ENCODE measurements at places on chromosomes 5 and 9. TPM values are rescaled to one million over a fixed set of nuclear protein-coding genes. Genes with fewer than 3 reads are reported as not detected.
A peak's percentile ranks its signal among the peaks of the same experiment; 100 is the strongest.

The PITX1 gene
- total RNA-seq, result not detected

The CDC25C gene
- total RNA-seq, result 4.3 TPM

The TMOD1 gene
- 1.2 TPM for total RNA-seq

DNA sequence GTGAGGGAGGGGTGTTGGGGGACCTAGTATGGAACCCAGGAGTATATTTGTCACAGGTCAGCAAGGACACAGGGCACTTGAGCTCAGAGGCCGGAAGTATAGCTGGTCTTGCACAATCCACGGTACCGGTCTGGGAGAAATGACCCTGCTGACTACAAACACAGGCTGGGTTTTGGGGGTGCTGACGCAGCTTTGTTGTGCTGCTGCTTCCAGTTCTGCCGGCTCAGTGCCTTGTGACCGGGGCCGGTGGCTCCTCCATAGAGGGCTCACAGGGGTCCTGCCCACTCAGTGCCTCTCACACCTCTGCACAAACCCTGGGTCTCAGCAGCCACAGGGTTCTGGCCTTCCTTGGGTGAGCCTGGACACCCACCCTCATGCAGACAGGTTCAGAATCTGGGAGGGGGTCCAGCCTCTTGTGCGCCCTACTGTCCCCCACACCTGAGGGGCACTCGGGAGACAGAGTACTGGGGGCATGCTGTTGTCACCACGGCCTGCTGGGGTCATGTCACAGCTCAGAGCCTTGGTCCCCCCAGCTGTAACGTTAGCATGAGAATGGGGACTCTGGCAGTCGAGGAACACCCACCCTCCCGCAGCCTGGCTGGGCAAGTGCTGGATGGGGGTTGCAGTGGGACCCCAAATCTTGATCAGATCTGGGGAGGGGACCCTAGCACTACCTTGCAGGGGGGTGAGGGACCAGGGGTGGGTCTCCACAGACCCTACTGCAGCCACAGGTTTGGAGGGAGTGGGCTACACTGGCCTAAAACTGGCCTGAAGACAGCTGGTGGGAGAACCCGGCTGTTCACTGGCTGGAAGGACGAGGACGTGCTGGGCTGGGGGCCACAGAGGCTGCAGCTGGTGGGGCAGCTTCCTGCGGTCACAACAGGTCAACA is 17.7 kb downstream of the NINJ1 start:
- no peak overlapping the region for H3K4me3 ChIP-seq
- peaks cover 22% of the 10 kb centered on the region for H3K4me1 ChIP-seq
- no peak overlapping the region for H3K27ac ChIP-seq
- no peaks in the 10 kb centered on the region for H3K27me3 ChIP-seq
- no peaks in the 10 kb centered on the region for H3K36me3 ChIP-seq

GRCh38 chr5:88884608-88884877 is 1.6 kb upstream of the MEF2C start:
- no peaks in the 10 kb centered on the region for H3K4me1 ChIP-seq
- H3K4me3 ChIP-seq, result no peak overlapping the region
- H3K36me3 ChIP-seq, result no peaks in the 10 kb centered on the region
- peak overlapping the region; percentile 57 for H3K27ac ChIP-seq

- peaks cover 10% of the 10 kb centered on the region for H3K36me3 ChIP-seq
- no peaks in the 10 kb centered on the region for H3K27me3 ChIP-seq
- H3K4me1 ChIP-seq, result peaks cover 51% of the 10 kb centered on the region
- no peak overlapping the region for H3K4me3 ChIP-seq
- H3K27ac ChIP-seq, result no peak overlapping the region
Observed at GRCh38 chr5:62326302-62326701, 20.3 kb downstream of the KIF2A start.

DNA sequence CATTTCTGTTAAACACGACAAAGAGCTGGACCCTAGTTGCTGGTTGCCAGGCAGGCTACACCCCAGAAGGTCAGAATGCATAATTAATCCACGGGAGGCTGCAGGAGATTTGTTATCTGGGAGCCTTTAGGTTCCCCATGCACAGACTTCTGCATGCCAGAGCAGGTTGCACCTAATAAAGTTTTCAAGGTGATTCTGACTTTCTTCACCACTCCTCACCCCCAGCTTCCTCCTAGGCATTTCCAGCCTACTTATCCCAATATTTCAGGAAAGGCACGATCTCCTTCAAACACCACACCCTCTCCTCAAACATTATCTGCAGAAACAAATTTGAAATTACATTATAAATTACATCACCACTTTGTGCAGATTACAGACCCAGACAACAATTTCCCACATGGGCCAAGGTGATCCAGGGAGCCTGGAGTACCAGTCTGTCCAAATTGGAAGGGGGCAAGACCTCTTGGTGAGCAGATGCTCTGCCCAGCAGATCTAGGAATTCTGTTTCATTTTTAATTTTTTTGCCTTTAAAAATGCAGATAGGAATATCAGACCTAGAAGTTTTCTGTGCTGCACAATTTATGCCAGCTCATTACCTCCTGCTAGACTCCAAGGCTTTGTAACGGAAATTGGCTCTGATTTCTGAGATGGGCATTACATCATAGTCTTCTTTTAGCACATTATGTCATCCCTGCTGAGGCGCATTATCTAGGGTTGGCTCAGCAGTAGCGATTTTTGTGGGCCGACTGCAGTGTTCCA is 363.4 kb upstream of the SLC30A5 start:
- no peaks in the 10 kb centered on the region for H3K27me3 ChIP-seq
- no peaks in the 10 kb centered on the region for H3K36me3 ChIP-seq
- no peak for DNase-seq
- no peak overlapping the region for H3K27ac ChIP-seq
- peaks cover 4% of the 10 kb centered on the region for H3K4me1 ChIP-seq

GRCh38 chr9:129626625-129627284 is 792 bp downstream of the NTMT1 start:
- H3K4me1 ChIP-seq, result peaks cover 54% of the 10 kb centered on the region
- no peaks in the 10 kb centered on the region for H3K36me3 ChIP-seq
- H3K27me3 ChIP-seq, result peaks cover 2% of the 10 kb centered on the region
- peak overlapping the region; percentile 97 for H3K27ac ChIP-seq

DNA sequence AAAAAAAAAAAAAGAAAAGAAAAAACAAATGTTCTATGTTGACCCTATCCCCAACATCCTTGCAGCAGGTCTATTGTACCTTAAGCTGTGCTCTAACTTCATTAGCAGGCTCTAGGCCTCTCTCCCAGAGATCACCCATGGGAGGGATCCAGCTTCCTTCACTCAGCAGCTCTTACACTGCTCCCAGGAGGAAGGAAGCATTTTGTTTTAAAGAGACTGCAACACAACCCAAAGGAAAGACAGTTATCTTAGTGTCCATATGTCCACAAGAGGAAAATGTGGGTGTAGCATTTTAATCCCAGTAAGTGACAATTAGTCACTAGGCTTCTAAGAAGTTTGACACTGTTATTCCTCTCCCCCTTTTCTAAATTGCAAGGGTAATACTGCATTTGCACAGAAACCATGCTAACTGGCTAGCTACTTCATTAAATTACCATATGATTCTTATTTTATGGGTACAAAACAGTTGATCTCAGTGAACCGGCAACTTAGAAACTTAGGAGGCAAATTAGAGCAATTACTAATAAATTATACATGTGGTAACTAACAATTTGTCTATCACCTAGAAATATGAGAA is 58.8 kb downstream of the MARCHF3 start:
- no peak overlapping the region for H3K4me3 ChIP-seq
- H3K36me3 ChIP-seq, result no peaks in the 10 kb centered on the region
- no peaks in the 10 kb centered on the region for H3K27me3 ChIP-seq
- DNase-seq, result no peak
- peaks cover 23% of the 10 kb centered on the region for H3K4me1 ChIP-seq

GRCh38 chr5:172342918-172343317 is 59.4 kb upstream of the UBTD2 start:
- no peaks in the 10 kb centered on the region for H3K4me1 ChIP-seq
- DNase-seq, result no peak
- H3K4me3 ChIP-seq, result no peak overlapping the region
- no peaks in the 10 kb centered on the region for H3K27me3 ChIP-seq
- H3K27ac ChIP-seq, result no peak overlapping the region
- H3K36me3 ChIP-seq, result no peaks in the 10 kb centered on the region

DNA sequence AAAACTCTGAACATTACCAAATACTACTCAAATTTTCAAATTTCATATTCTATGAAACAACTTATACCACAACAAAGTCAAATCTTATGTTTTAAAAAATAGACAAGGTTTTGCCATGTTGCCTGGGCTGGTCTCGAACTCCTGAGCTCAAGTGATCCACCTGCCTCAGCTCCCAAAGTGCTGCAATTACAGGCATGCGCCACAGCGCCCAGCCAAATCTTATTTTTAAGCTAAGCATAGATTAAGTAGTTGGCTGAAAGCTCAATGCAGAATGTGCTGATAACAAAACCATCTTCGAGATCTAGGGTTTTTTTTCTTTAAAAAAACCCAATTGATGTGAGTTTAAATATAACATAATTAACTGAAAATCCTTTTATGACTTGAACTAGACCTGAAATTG is 6.4 kb downstream of the LMBRD2 start:
- H3K27ac ChIP-seq, result no peak overlapping the region
- no peaks in the 10 kb centered on the region for H3K27me3 ChIP-seq
- no peak overlapping the region for H3K4me3 ChIP-seq
- peaks cover 5% of the 10 kb centered on the region for H3K4me1 ChIP-seq

DNA sequence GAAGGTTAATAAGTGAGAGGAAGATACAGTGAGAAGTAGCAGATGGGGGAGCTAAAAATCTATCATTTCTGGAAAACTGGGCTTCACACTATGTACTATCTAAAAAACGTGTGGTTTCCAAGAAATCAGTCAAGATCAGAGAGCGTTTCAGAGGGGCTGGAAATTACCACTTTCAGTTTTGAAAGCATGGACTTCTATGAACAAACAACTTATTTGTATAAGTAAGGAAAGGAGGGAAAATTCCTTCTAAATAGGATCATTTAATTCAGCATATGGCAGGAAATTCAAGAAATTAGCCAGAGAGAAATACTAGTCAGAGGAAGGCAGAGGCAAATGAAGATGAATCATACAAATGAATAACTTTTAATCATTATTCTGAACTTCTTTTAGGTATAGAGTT is 11.3 kb downstream of the TNC start:
- H3K27me3 ChIP-seq, result no peaks in the 10 kb centered on the region
- H3K36me3 ChIP-seq, result no peaks in the 10 kb centered on the region
- no peak for DNase-seq
- H3K27ac ChIP-seq, result no peak overlapping the region

DNA sequence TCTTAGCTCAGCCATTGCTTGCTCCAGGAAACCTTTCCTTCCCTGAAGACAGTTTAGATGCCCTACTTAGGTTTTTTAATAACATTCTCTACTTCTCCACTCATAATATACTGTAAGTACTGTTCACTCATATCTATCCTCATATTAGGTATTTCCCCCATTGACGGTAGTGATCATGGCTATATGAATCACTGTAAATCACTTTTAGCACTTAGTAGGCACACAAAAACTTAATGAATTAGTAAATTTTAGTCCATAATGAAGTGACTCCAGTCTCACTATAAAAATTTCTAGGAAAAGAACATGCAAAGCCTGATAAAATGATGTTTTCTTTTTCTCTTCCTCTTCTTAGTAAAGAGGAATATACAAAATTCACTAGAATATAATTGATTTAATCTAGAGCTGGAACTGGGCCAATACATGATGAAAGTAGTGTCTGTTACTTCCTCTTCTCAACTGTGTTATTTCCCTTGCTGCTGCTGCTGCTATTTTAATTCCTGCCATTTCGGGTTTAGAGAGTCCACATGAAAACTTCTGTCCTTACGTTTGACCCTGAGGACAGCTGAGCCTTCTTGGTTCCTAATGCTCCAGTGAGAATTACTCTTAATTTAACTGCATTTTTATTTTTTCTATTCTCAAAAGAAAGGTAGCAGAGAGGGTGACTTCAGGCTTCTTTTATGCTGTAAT is 73.5 kb downstream of the LNPEP start:
- no peak overlapping the region for H3K4me3 ChIP-seq
- no peak for DNase-seq
- H3K27me3 ChIP-seq, result no peaks in the 10 kb centered on the region
- no peak overlapping the region for H3K27ac ChIP-seq
- H3K4me1 ChIP-seq, result peaks cover 23% of the 10 kb centered on the region

GRCh38 chr9:21294364-21294774 is 10.7 kb downstream of the IFNA5 start:
- H3K27me3 ChIP-seq, result no peaks in the 10 kb centered on the region
- H3K4me3 ChIP-seq, result no peak overlapping the region
- no peak for DNase-seq
- H3K4me1 ChIP-seq, result no peaks in the 10 kb centered on the region
- H3K27ac ChIP-seq, result no peak overlapping the region

DNA sequence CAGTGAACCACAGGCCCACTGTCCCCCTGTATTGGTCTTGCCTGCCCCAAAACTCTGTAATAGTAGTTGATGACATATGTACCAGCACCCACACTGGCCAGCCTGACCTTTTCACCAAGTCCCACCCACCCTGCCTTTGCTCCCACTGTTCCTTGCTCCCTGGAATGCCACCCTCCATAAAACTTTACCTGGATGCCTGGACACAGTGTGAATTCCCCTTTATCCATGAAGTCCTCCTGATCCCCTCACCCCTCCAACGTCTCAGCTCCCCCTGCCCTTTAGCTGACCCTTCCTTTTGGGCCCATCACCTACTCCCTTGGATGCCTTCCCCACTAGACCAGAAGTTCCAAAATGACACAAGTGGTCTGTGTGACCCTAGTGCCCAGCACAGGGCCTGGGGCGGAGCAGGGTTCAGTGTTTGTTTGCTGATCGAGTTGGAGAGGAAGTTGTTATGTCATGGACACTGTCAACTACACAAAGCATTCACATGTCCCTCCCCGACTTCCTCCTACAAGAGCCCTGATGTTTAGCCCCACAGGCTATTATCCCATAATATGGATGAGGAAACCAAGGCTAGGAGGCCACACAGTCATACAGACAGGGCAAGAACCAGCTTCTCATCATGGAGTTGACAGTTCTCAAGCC is 16.1 kb downstream of the AMBP start:
- H3K27ac ChIP-seq, result no peak overlapping the region
- no peaks in the 10 kb centered on the region for H3K4me1 ChIP-seq
- H3K27me3 ChIP-seq, result no peaks in the 10 kb centered on the region
- no peaks in the 10 kb centered on the region for H3K36me3 ChIP-seq

- H3K4me1 ChIP-seq, result no peaks in the 10 kb centered on the region
- no peak overlapping the region for H3K27ac ChIP-seq
- DNase-seq, result no peak
- H3K27me3 ChIP-seq, result no peaks in the 10 kb centered on the region
- H3K36me3 ChIP-seq, result no peaks in the 10 kb centered on the region
Observed at GRCh38 chr5:95102080-95102479, 182.8 kb downstream of the MCTP1 start.

DNA sequence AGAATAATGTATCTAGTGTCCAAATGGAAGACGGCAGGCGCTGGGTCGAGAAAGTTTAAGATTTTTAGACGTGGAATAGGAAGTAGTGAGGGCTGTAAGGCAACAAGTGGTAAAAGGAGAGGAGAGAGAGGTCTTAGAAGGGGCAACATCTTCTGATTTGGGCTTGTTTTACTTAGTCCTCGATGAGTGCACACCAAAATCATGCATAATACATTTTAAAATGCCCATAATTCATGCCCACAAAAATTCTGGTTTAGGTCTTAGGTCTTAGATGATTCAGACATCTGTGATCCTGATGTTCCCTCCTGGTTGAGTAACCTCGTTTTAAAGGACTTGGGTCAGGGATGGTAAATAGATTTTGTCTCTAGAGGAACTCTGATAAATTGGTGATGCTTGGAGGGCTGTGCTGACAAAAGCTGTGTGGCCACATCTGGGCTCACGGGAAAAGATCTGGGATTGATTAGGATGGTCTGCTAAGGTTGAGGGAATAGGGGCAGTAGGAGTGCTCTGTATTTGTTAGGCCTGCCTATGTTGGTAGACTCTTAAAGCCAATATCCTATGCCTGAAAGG is 476.3 kb downstream of the CCDC171 start:
- H3K4me3 ChIP-seq, result no peak overlapping the region
- H3K36me3 ChIP-seq, result no peaks in the 10 kb centered on the region
- H3K27ac ChIP-seq, result no peak overlapping the region
- no peak for DNase-seq
- H3K4me1 ChIP-seq, result no peaks in the 10 kb centered on the region

All from CD8-positive, alpha-beta memory T cell (primary cell).